Hematopoietic multipotent progenitor cell treated with erythropoietin and hydrocortisone succinate and interleukin-3 and kit ligand, for 17 days (in vitro differentiated cells): ENCODE measurements at places on chromosomes 1 and 21.

GRCh38 chr21:41819856-41820281, 53.0 kb upstream of the RIPK4 start:
- DNase-seq = no peak

DNA sequence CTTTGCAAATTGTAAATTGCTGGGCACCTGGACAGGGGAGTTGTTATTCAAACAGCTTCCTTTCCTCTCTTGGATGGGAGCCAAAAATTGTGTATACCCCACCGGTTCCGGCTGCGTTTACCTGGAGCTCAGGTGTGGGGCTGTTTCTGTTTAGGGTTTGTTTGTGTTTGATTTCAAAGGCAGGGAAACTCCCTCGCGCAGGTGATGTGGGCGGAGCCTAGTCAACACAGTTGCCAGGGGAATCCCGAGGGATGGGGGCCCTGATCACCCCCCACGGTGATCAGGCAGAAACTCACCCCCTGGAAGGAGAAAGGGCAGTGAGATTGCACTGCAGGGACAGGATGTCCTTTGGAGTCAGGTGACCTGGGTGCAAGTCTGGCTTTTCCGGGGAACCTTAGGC, 28.3 kb downstream of the CDCP2 start:
- DNase-seq = no peak

GRCh38 chr1:35838693-35839245, 31.0 kb downstream of the AGO4 start:
- no peak for DNase-seq

DNA sequence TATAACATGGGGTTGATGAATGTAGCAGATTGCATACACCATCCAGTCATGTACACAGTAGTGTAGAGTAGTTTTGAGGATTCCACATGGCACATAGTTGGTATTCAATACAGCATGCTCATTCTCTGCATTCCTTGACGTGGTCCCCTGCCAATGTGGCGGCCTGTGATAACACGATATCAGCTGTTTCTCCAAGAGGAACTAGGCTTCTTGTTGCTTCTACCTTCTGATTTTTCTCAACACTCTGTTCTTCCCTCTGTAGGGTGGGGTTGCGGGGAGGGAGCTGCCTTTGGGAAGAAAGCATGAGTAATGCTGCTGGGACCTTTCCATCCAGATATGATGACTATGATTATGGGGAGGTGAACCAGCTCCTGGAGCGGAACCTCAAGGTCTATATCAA, 19.4 kb downstream of the SESN2 start:
- no peak for DNase-seq

DNA sequence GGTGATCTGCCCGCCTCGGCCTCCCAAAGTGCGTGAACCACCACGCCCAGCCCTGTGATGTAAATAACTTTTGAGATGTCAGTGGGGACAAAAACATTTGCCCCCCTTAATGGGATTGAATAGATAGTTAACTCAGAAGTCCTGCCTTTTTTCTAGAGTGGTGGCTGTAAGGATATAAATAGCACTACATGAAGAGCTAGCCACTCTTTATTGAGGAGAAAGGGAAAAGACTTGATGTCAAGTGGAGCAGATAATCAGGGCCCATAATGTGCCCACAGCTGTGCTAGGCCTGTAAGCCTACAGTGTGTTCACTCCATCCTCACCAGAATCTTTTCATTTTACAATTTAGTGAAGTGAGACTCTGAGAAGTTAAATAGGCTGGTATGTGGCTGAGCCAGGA, 3.6 kb downstream of the GIPC2 start:
- DNase-seq = no peak
